GM04503 (cell line): ENCODE measurements at places on chromosomes 16 and 17.

GRCh38 chr16:86567701-86568581, 1.3 kb downstream of the FOXC2 start:
- no peak for DNase-seq

- no peak for DNase-seq
Measured at GRCh38 chr16:68592466-68593337, 52.4 kb upstream of the CDH3 start.

DNA sequence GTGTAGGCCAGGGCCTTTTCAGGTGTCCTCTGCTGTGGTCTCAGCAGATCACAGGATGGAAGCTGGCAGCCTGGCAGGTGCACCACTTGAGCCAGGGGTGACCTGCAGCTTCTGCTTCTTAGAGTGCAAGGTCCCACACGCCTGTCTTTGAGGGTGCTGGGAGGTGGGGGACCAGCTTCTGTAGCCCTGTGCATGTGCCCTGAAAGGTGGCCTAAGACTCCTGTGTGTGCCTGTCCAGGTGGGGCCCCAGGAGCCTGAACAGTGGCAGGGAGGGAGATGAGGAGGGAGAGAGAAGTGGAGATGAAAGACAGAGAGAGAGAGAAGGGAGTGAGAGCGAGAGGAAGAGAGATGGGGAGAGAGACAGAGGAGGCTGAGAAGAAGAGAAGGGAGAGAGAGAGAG, 46.2 kb downstream of the LGALS9 start:
- no peak for DNase-seq

GRCh38 chr17:17347956-17348871, 45.0 kb downstream of the NT5M start:
- no peak for DNase-seq

- no peak for DNase-seq
Measured at GRCh38 chr16:61684541-61684940, 351.7 kb downstream of the CDH8 start.

- no peak for DNase-seq
Measured at GRCh38 chr16:48611329-48612137, 1.6 kb upstream of the N4BP1 start.

- DNase-seq = no peak
Measured at GRCh38 chr17:55549140-55549539, 37.9 kb upstream of the SMIM36 start.

DNA sequence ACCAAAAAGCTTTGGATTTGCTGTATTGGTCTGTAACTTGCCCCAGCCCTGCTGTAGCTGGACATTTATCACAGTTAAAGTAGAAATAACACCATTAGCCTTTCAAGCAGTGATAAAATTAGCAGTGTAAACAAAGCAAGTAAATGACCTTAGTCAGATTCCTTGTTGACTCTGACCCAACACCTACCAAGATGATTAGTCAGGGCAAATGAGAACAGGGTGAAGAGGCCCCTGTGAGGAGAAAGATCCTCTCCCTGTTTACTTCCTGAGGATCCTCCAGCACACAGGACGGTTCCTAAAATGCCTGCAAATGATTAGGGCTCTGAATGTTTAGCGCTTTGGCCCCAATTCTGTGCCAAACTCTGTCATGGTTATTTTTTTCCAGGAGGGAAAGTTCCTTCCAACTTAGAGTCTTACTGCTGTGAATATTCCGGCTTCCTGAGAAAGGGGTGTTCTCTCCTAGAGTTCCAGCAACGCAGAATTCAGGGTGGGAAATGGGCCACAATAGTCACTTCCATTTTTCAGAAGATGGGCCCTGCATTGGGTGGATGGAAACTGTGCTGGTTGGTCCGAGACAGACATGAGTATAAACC, 259.0 kb upstream of the MYOCD start:
- DNase-seq = no peak
